ENCODE measurements at places on chromosomes 12 and 14.

DNA sequence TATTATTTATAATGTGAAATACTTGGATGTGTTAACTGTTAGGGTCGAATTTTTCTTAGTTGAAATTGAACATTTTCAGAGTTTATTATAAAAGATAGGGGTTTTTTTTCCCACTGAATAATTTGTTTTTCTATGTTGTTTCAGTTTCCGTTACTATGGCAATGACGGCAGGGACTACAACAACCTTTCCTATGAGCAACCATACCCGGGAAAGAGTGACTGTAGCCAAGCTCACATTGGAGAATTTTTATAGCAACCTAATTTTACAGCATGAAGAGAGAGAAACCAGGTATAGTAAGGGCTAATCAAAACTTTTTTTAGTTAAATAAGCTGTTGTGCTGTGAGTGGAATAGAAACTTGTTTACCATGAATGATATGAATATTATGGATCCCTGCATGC is 35.1 kb upstream of the BMAL2 start:
- DNase-seq, result no peak

- peak; percentile 3 for DNase-seq
Measured at GRCh38 chr12:109020796-109021380, at the start of gene SVOP. SVOP (minus strand) TSS chr12:109021068; CDS start chr12:109020868, 200 bp downstream.

DNA sequence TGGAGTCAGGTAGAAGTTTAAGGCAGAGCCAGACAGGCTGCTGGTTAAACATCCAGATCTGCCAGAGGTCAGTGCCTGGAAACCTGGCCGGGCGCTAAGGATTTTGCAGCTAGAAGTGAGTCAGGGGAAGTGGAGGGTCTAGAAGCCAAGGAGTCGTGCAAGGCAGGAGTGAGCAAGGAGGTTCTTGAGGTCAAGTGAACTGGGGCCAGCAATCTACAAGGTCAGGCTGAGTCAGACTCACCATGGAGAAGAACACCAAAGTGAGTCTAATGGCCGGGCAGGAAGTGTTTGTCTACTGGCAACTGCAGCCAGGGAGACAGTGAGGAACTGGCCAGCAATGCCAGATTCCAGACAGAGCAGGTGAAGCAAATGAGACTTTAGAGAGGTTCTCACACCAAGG is 628.2 kb downstream of the ETNK1 start:
- no peak for DNase-seq

DNA sequence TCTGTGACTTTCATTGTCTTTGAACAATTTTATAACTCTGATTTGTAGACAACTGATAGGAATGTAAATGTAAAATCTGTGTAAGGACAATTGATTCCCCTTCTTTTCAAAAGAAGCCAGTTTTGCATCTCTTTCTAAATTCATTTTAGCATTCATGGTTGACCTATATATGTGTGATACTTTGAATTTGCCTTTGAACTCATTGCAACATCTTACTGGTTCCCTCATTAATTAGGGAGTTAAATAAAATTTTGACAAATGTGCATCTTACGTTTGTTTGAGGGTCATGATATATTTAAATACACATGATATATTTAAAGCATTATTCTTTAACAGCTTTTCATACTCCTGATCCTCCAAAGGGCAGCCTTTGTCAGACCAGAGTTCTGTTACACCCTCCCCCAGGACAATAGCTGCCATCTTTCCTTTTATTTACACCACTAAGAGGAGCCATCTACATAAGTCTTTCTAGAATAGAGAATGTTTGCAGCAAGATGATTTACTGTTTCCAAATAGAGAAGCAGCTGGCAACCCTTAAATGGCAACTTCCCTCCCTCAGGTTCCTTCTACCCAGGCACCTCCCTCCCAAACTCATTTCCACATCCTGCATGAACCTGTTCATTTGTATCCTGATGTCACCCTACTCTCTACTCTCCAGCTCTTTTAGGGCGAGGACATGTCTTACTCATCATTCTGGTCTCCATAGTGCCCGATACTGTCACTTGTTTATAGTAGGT is 40.2 kb upstream of the APPL2 start:
- no peak for DNase-seq

DNA sequence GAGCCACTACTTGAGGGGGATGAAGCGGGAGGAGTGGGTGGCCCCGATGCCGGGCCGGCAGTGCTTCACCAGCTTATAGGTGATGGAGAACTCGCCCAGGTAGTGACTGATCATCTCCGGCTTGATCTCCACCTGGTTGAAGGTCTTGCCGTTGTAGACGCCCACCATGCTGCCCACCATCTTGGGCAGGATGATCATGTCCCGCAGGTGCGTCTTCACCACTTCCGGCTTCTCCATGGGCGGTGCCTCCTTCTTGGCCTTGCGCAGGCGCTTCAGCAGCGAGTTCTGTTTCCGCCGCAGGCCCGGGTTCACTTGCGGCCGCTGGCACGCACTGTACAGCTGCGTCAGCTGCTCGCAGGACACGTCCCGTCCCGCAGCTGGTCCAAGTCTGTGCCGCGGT is 3.4 kb downstream of the TIGAR start:
- no peak for DNase-seq

DNA sequence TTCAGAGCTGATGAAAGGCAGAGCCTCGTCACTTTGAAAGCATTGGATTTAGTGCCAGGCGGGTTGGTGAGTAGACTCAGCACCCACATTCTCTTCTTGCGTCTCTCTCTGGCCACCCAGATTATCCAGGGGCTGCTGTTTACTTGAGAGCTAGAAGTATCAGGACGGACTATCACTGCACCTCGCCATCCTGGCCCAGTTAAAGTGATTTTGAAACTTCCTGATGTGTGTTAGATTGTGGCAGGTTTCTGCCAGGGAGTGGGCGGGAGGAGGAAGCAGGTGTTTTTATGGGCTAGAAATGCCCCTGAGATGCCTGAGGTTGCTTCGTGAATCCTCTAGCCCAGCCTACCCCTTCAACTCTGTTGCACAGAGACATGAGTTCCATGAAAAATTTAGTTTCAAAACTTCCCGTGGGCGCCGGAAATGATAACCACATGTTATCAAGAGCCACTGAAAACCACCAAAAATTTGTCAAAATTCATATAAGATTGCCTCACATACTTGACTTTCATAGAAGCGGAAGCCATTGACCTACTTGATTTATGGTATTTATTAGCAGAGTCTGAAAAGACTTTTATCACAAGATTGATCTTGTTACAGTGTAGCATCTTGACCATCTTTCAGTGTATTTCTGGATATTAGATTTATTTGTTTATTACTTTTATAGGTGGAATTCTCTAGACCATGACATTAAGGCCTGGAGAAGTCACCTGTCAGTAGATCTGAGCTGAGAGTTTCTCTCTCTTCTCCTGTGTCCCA is 466.0 kb downstream of the RAD51B start:
- no peak for DNase-seq

GRCh38 chr12:56490360-56490759 is 2.4 kb upstream of the GLS2 start:
- no peak for DNase-seq

- DNase-seq, result no peak
Measured at GRCh38 chr12:23750923-23751322, 198.5 kb downstream of the SOX5 start.

- no peak for DNase-seq
Measured at GRCh38 chr12:115402443-115403180, 718.6 kb upstream of the TBX3 start.

DNA sequence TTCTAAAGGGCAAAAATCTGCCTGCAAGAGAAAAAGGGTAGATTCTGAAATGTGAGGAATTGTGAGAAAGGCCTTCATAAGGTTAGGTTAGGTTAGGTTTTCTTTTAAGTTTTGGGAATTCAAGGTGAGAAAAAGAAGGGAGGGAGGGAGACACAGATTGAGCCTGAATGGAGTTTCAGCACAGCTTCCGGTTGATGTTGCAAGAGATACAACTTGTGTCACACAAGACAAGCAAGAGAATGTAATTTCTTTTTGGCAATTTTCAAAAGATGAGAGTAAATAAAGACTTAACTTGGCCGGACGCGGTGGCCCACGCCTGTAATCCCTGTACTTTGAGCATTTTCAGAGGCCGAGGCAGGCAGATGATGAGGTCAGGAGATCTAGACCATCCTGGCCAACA is 63.8 kb downstream of the CPSF2 start:
- no peak for DNase-seq

- no peak for DNase-seq
Measured at GRCh38 chr14:68284834-68285233, 465.3 kb downstream of the RAD51B start.

DNA sequence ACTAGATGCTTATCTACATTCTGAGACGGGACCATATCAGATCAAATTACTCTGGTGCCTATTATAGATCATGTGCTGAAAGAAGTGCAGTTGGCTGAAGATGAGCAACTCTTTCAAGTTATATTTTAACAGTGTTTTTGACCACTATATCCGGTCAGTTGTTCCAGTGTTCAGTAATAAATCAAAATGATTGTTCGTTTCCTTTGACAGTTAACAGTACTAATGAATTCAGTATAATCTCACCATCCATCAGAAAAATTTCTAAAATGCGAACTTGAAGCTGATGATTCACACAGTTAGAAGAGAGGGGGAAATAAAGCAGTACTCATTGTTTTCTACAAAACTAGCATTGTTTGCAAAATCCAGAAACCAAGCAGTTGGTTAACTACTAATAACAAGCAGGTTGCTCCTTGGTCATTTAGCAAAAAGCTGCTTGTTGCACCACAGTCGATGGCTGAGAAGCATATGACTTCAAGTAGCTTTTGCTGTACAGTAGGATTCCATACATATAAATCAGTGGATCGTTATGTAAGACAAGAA is 2.3 kb downstream of the RPS6KA5 start:
- no peak for DNase-seq

DNA sequence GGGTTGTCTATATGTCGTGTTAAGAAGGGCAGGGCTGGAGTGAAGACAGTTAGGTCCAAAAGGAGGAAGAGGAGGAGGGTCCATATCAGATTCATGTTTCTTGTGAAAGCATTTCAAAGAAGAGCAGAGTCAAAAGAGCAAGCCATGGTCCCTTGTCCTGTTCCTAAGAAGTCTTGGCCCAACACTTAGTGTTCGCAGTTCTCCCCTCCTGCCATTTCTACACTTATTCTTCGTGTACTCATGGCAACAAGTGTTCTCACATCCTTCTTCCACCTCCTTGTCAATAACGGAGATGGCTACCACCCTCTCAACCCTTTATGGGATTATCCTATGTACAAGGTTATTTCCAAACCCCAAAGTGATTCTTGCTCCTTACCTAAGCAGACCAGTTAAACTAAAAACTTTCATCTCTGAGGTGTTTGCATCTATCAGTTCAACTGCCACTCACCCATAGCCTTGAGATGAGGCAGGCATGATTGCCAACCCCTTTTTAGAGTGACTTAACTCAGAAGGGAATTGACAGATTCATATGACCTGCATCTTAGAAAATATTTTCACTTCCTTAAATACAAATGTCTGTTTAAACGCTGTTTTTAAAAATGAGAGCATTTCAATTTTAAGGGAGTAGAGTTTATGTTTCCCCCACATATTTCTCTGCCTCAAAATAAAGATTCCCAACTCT is 19.8 kb upstream of the RNASE2 start:
- no peak for DNase-seq

GRCh38 chr12:80176706-80177105 is 77.4 kb downstream of the OTOGL start:
- no peak for DNase-seq

DNA sequence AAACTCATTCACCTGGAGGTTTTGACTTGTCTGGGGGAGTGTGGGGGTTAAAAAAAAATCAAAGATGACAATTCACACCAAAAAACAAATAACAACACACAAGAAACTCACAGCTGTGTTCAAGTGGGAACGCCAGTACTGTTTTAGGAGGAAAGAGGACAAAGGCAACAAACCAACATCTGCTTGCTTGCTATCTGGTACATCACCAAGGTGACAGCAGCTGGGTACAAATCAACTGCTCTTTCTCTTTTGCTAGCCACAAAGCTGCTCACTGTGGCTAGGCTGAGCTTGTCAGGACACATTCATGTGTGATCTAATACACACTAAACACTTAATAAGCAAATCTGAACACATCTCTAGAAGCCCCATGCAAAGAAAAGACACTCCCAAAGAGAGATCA is 128.0 kb upstream of the RAP1B start:
- no peak for DNase-seq

- no peak for DNase-seq
Measured at GRCh38 chr12:12676605-12677004, 19.4 kb downstream of the GPR19 start.

GRCh38 chr14:94395888-94396574 is 7.6 kb upstream of the SERPINA1 start:
- no peak for DNase-seq

- DNase-seq, result no peak
Measured at GRCh38 chr12:95054206-95054605, 19.2 kb downstream of the NR2C1 start.

DNA sequence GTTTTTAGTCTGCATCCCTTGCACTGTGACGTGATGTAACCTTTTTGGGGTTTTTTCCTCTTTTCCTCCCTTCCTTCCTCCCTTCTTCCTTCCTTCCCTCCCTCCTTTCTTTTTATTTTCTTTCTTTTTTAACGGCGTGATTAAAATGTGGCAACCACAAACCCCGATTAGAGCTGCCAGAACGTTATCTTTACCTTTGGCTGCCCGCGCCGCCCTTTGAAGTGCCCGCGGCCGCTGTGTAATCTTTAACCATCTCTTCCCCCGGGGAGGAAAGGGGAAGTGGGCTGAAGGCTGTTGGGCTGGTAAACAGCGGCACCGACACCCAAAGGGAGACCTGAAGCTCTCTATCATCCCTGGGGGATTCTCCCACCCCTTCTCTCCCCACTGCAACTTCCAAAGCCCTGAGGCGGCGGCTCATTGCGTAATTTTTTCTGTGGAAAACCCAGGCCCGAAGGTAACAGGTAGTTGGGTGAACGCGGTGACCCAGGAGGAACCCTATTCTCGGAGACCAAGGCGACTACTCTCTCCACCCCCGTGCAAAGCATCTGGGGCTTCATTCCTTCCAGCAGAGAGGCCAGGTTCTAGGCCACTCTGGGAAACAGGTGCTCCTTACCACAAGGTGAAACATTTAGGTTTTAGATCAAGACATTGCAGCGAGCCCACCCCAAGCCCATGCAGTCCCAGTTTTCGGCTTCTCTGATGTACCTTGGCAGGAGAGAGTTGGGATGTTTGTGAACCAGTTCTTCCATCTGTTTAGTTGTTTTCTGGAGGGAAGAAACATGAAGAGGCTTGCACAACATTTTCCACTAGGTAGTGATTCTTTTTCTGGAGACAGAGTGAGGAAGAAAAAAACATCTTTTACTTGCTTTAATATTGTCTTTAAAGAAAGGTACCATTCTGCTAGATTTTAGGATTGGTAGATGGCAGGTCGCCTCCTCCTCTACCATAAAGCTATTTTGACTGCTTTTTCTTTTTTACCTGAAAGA is 1.5 kb downstream of the LGR5 start:
- DNase-seq, result no peak

- DNase-seq, result no peak
Measured at GRCh38 chr12:3933074-3933818, 60.0 kb upstream of the PARP11 start.

All from thoracic aorta (tissue), 2 donors.